ENCODE measurements at places on chromosomes 1 and 21.

DNA sequence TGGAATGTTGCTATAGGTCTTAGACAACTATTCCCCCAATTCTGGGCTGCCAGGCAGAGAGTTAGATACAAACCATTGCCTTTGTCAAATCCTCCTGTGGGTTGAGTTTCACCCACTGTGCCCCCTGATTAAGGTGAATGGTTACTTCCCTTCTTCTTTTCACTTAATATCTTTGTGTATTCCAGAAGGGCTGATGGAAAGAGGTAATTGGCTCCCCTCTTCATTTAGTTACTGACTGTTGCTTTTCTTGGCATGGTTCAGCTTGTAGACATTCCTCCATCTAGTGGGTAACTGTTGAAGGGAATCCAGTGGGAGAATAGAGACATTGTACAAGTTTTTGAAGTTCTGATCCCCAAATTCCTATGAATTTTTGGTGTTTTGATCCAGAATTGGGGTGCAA lies 43.8 kb upstream of the MACF1 start:
- no peak for DNase-seq

DNA sequence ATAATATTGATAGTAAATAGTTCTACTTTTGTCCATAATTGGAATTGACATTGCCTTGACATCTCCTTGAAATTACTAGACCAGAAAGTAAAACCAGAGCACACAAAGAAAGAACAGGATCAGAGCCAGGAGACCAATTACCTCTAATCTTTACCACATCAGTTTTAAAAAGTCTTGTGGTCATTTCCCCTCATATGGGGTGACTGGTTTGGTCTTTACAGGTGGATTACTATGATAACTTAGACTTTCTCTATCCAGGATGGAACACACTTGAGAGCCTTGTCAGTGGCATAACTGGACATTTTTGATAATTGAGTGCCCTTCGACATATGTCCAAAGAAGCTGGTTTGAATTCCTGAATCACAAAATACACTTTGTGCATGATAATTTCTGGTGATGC lies 1148.1 kb upstream of the NCAM2 start:
- no peak for DNase-seq

GRCh38 chr1:21668951-21669257 lies 253 bp downstream of the RAP1GAP start:
- no peak for DNase-seq

GRCh38 chr1:7477593-7477992 lies 293.5 kb upstream of the VAMP3 start:
- no peak for DNase-seq

DNA sequence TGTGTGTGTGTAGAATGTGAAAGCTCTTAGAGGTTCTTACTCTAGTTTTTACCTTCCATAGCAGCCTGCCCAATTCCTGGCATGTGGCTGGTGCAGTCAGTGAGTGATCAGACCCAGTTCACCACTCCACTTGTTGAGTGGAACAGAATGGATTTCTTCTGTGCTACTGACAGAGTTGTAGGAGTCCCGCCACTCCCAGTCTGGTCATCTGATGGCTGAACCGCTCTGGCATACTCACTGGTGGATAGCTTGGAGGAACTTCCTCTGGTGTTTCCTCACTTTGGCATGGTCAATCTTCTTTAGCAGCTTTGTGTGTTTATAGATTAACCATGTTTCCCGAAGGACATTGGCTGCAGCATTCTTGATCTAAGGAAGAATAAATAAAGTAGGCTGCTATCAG lies 106.7 kb upstream of the ADAR start:
- no peak for DNase-seq

DNA sequence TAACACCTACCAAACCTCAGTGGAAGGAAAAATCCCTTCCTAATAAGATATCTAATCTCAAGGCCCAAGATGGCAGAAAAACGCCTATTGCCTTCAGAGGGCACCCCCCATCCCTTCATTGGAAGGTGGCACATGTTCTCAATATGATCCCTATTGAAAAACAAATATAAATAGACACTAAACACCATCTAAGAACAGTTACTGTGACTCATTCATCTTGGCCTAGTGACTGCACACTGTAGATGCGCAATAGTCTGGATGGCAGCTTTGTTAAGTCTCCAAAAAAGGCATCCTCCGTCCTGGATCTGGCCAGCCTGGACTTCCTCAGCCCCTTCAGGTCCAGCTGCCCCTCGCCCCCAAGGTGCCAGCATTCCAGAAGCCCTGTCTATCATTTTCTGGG lies 121.9 kb downstream of the CAPN8 start:
- DNase-seq: no peak

GRCh38 chr1:3038113-3038551 lies 16.9 kb downstream of the ACTRT2 start:
- DNase-seq: peak; percentile 3

GRCh38 chr1:99682291-99682751 lies 36.4 kb downstream of the PALMD start:
- DNase-seq: no peak

DNA sequence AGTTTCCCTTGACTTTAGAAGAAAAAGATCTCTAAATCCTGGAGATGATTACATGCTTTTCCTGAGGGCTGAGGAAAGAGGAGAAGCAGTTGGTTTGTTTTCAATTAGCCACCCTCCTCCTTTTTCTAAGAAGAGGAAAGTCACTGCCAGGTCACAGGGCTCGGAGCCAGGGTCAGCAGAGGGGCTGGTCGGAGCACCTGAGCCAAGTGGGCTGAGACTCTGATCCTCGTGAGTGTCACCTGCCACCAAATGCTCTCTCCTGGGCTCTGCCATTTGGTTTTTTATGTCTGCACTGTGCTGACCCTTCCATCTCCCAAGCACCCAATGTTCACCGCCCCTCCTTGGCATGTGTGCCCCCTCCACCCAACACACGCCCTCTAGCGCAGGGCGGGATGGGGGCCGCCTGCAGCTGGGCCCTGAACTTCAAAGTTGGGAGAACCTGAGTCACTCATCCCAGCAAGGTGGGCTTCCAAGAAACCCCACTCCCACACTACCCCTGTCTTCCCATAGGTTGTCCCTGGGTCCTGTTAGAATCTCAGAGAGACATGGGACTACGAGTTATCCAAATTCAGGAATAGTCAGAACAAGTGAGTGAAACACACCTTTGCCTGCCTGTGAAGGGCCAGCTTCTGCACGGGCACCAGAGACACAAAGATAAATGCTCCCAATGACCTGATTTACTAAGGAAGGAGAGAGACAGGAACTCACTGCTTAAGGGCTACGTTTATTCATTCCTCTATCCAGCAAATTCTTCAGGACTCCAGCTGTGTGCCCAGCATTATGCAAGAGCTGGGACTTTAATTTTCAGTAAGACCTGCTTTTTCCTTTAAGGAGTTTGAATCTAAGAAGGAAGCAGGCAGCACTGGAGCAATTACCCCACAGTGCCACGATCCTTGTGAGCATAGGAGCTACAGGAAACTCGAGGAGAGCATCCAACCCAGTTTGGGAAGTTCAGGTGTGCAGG lies 127.5 kb downstream of the RHOU start:
- DNase-seq: no peak

DNA sequence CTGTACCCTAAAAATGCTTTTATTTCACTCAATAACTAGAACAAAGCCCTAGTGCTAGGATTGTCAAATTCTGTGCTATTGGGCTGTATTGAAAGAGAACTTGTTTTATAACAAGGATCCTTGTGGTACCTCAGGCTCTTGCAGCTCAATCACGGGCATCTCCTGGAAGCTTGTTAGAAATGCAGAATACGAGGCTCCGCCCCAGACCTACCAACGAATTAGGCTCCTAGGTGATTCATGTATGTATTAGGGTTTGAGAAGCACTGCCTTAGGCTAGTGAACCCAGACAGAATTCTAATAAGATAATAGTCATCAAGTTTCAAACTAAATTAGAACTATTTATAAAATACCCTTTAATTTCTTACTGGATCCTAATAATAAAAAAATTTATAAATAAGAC lies 45.6 kb downstream of the ZZZ3 start:
- DNase-seq: no peak

GRCh38 chr1:46544561-46545240 lies 6.7 kb downstream of the KNCN start:
- DNase-seq: no peak

GRCh38 chr21:46191257-46191685 lies 7.0 kb upstream of the SPATC1L start:
- no peak for DNase-seq

GRCh38 chr1:181159451-181160140 lies 71.1 kb downstream of the IER5 start:
- peak; percentile 14 for DNase-seq

- no peak for DNase-seq
Measured at GRCh38 chr1:78044796-78045562, 787 bp upstream of the GIPC2 start.

- DNase-seq: no peak
Measured at GRCh38 chr1:204858363-204858821, 12.3 kb upstream of the NFASC start.
